Brain pericyte (primary cell): ENCODE measurements at places on chromosomes 2 and 18.

DNA sequence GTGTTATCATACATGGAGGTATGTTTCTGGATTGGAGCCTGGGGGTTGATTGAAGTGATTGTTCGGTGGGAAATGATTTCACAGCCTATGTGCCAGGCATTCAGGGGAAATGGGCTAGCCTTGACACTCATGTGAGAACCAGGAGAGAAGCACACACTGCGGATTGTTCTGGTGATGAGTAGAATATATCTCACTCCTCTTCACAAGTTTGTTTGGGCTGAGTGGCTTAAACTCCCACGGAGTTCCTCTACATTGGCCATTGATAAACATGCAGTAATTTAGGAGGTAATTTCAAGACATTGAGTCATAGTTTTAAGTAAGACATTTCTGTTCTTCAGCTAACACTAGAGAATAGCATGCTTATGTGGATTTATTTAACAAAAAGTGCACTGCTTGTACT is 498.9 kb upstream of the NETO1 start:
- DNase-seq: no peak

DNA sequence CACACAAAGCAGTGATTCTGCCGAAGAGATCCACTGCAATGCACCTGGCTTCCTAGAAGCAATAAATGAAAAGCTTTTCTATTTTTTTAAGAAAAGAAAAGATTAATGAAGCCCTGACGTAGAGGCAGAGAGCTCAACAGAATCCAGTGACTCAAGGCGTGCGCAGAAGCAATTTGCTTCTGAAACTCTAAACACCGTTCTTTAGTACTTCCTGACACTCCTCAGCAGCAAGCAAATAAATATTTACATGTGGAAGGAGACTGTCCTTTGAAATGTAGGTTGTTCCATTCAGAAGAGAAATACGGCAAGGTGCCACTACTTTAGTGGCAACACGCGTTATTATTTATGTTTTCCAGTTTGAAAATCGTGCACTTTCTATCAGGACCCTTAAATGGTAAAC is 126.2 kb upstream of the ZNF516 start:
- no peak for DNase-seq

DNA sequence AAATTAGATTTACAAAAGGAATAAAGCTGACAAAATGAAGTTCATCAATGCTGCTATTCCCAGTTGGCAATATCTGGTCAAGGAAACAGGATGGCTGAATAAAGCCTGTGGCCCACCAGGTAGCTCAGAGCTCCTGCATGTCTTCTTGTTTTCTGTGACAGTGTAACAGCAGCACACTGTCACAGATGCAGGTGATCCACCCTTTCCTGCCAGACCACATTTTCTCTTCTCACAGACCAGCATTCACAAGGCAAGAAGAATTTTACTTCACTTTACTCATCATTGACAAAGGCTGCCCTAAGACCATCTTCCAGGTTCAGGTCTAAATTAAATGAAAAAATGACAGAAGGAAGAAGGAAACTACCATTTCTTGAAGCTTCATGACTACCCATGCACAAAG is 166.2 kb upstream of the MEIS1 start:
- no peak for DNase-seq

GRCh38 chr2:106147665-106148064 is 46.4 kb downstream of the UXS1 start:
- no peak for DNase-seq

GRCh38 chr2:64727843-64728463 is 74.2 kb upstream of the SERTAD2 start:
- no peak for DNase-seq

DNA sequence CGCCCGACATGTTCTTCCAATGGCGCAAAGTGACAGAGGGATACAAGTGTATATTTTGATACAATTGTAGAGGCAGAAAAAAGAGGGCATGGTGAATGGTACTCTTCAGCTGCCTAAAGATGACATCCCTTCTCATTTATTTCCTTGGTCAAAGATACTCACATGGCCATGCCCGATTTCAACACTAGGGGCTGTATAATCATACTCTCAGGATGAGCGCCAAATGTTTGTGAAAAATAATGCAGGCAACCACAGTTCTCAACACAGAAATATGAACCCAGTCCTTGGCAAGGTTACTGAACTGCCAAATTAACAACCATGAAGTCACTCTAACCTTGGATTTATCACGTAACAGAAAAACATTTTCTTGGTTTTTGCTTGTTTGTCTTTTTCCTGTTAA is 204.4 kb downstream of the CCDC102B start:
- no peak for DNase-seq

DNA sequence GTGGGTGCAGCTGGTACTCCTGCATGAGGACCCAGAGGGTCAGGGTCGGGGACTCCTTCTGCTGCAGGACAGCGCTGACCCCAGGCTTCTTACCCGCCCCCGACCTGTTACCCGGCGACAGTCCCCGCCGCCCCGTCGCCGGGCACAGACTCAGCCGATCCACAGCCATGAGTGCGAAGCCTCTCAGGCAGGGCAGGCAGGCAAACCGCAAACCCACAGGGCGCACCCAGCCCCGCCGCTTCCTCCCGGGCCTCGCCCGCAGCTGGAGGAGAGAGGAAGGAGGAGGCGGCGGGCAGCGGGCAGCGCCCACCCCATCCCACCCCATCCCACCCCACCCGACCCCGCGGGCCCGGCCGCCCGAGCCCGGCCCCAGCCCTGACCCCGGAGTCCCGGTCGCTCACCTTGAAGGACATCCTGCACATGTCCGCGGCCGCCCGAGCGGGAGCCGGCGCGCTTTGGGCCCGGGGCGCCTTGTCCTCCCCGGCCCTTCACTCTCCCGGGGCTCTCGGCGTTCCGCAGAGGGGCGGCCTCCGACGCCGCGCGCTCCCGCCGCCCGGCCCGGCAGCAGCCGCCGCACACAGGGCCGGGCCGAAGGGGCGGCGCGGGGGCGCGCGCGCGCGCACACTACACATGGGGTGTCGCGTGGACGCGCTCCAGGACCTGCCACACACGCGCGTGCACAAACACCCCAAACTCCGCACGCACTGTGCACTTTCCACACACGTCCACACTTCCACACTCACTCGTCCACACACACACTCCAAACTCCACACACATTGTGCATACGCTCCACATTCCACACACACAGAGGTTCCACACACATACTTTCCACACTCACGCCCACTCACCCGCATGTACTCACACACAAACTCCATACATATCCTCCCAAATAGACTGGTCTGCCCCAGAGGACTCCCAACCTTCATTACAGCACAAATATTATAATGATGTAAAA is at the start of gene ANKRD29:
Gene ANKRD29 (minus strand): TSS at position 603 of the 955 bp plus-strand sequence. CDS start 181 bp downstream, at position 422.
- no peak for DNase-seq

DNA sequence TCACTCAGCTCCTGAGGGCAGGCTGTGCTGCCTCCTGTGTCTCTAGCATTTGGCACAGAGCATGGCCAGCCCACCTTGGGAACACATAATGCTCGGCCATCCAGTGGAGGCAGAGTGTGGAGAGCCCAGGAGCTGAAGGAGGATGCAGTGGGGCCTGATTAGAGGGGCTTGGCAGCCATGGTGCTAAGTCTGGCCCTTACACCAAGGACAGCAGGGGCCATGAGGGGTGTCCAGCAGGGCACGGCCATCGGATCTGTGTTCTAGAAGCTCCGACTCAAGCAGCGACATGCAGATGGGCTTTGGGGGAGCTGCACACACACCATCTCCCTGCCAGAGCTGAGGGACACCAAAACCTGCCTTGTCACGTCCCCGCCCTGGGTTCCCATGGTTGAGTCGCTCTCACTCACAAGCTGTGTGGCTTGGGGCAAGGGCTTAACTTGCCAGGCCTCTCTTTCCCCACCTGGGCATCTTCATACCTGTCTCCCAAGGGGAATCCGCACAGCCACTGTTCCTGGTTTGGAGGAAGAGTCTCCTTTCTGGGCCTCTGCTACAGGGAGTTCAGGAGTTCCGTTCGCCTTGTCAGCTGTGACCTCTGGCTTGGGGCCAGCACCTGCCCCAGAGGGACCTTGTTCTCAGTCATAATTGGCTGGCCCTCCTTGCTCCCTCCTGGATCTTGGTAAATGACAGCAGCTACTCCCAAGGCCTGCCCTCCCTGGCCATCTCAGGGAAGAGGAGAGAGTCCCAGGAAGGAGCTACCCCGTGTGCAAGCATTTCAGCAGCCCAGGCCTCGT is 1.3 kb upstream of the TOGARAM2 start:
- DNase-seq: no peak

- DNase-seq: no peak
Measured at GRCh38 chr2:38613849-38614213, 11.1 kb upstream of the HNRNPLL start.

GRCh38 chr2:171688129-171688465 is 828 bp downstream of the DYNC1I2 start:
- DNase-seq: no peak

DNA sequence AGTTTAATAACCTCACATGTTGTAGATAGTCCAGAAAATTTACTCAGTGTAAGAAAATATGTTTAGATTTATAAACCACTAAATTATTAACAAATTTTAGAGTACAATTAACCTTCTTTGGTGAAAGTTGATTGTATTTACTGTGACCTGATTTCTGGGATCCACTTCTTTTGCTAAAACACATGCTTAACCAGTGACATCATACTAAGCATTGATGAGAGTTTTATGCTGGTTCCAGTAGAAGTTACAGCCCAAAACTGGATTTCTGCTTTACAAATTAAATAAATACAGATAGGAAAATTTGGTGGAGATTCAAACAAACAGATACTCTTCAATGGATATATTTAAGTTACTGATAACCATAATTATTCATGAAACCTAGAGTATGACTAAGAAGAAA is 40.9 kb downstream of the RBBP8 start:
- DNase-seq: no peak

DNA sequence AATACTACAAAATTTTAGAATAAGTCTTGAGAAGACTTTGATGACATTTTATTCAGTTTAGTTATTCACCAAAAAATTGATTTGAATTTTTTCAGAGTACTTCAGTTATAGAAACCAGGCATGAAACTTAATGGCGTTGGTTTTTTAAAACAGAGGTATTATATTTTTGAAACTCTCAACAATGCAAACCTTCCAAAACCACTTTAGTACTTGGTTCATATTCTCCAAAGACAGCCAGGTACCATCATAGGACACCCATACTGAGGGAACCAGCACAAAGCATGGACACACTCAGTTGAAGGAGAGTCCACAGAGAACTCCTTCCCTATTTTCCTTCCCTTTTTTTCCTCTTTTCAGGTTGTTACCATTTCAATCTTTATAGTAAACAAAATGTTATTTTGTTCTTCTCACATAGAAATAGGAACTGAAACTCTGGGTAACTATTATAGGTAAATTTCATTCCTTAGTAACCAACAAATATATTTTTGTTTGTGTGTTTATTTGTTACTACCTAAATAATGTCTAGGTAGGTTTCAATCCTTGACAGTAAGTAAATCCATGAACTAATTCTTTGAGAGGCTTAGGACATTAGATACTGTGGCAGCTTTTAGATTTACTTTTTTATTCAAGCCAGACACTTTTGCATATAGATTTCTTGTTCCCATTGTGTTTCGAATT is 95.8 kb downstream of the TMEFF2 start:
- DNase-seq: no peak

DNA sequence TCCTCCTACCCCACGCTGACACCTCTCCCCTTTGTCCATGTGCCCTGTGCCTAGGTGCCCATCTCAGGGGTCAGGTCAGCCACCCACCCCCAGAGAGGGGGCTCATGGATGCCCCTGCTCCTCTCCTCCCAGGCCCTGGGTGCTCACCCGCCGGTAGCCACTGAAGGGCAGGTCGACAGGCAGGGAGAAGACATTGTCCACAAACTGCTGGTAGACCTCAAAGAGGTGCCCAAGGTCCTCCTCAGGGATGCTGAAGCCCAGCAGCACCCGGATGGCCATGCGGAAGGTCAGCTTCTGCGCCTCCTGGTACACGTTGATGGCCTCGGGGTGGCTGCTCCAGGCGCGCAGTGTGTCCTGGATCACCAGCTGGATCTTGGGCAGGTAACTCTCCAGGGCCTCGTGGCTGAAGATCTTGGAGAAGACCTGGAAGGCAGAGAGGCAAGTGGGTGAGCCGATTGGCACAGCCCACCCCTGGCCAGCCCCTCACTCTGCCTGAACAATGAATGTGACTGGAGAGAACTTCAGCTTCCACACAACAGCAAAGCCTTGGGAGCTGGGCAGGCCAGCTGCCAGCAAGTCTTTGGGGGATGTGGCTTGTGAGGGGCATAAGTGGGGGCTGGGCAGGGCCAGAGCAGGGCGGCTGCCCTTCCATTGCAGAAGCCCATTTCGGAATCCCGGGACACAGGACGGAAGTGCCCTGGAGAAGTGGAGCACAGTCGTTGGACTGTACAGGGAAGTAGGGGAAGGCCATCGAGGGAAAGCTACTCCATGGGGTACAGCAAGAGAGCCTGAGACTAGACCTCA is 12.5 kb downstream of the CYP26B1 start:
- DNase-seq: no peak

GRCh38 chr18:45619062-45619825 is 4.0 kb downstream of the SLC14A2 start:
- DNase-seq: no peak
